Fibroblast of skin of back (primary cell): ENCODE measurements at places on chromosomes 13 and 19.

- DNase-seq = no peak
These were observed 7.8 kb downstream of the EBPL start for GRCh38 chr13:49683489-49683888.

GRCh38 chr19:6279620-6279930 lies 200 bp downstream of the MLLT1 start:
- no peak for DNase-seq

- no peak for DNase-seq
These were observed 1.9 kb downstream of the NFKBID start for GRCh38 chr19:35898499-35898809.

- DNase-seq = no peak
These were observed 61.4 kb upstream of the URI1 start for GRCh38 chr19:29880498-29881081.

GRCh38 chr13:30410705-30411125 lies 11.6 kb upstream of the UBE2L5 start:
- DNase-seq = peak; percentile 51

DNA sequence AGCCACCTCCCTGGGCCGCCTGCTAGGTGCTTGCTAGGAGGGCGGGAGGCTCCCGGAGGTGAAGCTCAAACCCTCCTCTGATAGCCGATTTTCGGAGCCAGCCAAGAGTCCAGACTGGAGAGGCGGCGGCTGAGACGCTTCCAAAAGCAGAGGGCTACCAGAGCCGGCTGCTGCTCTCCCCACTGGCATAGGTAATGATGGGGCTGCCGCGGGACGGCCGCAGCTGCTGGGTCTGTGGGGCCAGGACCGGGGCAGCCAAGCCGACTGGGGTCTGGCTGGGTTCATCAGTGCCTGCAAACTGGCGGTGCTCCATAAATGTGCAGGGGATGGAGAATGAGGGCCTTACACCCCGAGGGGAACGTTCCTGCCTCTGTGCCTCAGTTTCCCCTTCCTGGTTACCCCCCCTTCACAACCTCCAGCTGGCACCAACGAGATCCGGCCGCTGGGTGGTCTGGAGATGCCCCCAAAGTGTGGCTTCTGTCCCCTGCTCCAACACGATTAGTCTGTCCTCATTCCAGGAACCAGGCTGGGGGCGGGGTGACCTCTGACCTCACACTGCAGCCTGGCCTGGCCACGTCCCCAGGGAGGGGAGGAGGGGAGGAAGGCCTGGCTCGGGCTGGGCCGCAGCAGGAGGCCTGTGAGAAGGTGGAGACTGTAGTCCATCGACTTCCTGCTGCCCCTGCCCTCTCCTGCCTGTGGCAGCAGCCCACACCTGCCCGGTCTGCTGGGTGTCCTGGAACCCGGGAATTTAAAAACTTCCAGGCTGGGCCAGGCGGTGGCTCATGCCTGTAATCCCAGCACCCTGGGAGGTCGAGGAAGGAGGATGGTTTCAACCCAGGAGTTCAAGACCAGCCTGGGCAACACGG lies 3.8 kb upstream of the WDR18 start:
- no peak for DNase-seq

- no peak for DNase-seq
These were observed 28.3 kb downstream of the EFNA2 start for GRCh38 chr19:1313695-1314613.

GRCh38 chr13:33756929-33757328 lies 61.0 kb upstream of the RFC3 start:
- DNase-seq = no peak

- DNase-seq = no peak
These were observed 10.7 kb downstream of the RFX2 start for GRCh38 chr19:6099599-6099998.

GRCh38 chr13:46578590-46578975 lies 25.6 kb downstream of the LRCH1 start:
- DNase-seq = no peak

GRCh38 chr19:34985249-34986022 lies 14.7 kb upstream of the GRAMD1A start:
- DNase-seq = peak; percentile 21

- DNase-seq = peak; percentile 58
These were observed 673 bp downstream of the ZNF486 start for GRCh38 chr19:20167651-20168122.

- peak; percentile 8 for DNase-seq
These were observed 28.6 kb upstream of the CYP2B6 start for GRCh38 chr19:40962460-40962961.

DNA sequence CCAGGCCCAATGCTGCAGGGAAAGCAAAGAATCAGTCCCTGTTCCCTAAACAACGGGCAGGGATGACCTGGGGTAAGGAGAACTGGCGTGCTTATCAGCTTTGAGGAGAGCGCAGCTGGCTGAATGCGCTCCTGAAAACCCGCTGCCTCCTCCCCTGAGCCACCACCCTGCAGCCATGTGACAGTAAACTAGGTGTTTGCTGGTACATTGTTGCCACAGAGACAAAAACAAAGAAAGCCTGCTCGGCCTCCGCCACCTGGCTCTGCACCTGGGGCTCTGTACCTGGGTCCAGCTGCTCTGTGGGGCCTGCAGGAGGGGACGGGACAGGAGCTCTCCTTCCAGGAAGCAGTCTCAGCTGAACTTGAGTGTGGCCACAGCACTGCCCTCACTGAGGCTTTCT lies 21.8 kb downstream of the MCF2L start:
- no peak for DNase-seq

GRCh38 chr13:110157718-110158117 lies 149.2 kb downstream of the COL4A1 start:
- no peak for DNase-seq

DNA sequence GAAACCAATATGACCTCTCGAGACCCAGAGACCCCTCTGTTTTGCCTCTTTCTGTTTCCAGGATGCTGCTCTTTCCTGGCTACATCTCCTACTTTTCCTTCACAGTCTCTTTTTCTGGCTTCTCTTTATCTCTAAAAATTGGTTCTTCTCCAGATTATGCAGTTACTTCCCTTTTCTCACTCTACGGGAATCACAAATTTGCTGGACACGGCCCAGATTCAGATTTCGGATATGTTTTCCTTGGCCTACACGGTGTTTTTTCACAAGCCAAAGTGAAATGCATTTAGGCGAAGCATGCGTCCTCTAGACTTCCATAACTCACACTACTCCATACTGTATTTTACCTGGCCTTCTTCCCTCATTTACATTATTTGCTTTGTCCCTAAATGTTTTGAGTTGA lies 214.7 kb upstream of the MIR17HG start:
- no peak for DNase-seq

- no peak for DNase-seq
These were observed 820.6 kb downstream of the PCDH17 start for GRCh38 chr13:58452123-58452623.

- no peak for DNase-seq
These were observed 3.6 kb downstream of the TMEM259 start for GRCh38 chr19:1017115-1017905.

GRCh38 chr13:110119935-110120905 lies 186.7 kb downstream of the COL4A1 start:
- DNase-seq = no peak

DNA sequence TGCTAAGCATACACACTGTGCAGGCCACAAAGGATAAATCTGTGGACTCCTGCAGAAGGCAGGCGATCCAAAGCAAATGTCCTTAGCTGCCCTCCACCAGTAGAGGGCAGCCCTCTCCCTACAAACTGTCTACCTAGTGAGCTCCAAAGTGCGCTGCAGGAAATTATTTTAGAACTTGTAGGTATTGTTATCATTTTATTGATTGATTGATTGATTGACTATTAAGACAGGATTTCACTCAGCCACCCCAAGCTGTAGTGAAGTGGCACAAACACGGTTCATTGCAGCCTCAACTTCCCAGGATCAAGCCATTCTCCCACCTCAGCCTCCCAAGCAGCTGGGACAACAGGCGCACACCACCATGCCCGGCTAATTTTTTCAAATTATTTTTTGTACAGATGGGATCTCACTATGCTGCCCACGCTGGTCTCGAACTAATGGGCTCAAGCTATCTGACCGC lies 37.3 kb downstream of the RNF6 start:
- DNase-seq = peak; percentile 68

DNA sequence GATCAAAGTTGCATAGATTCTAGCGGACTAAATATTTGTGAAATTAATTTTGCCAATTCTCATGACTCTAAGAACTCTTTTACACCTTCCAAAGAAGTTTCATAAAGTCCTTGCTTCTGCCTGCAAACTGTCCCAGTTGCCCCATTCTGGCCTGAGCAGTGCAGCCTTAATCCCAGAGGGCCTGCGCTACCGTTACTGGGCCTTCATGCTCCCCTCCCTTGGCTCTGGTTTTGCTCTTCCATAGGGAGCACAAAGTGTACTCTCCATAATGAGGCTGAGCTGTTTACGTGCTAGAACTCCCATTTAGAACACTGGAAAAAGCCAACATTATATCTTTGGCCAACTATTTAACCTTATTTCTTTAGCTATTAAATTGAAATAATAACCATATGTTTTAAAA lies 2.1 kb downstream of the MTIF3 start:
- DNase-seq = no peak

GRCh38 chr13:97574926-97575325 lies 141.0 kb downstream of the RAP2A start:
- peak; percentile 26 for DNase-seq

GRCh38 chr13:45728759-45729158 lies 26.6 kb downstream of the CBY2 start:
- DNase-seq = no peak

- DNase-seq = peak; percentile 46
These were observed 24.0 kb upstream of the ALOX5AP start for GRCh38 chr13:30711375-30711774.

DNA sequence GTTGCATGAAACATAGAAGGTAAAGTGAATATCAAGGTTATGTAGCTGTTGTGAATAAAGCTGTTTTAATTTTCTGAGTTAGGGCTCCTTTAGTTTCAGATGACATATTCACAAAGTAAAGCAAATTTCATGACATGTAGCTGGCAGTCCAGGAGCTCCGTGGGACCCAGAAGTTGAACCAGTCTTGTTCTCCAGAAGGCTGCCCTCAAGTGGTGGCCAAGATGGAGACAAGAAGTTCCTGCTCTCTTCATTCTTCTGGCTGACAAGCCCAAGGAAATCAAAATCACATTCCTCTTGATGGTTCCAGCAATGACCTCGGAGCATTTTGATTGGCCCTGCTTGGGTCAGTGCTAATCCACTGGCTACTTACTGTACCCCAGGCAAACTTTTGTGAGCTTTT lies 128.7 kb downstream of the LIG4 start:
- DNase-seq = peak; percentile 22

- DNase-seq = no peak
These were observed 97.1 kb downstream of the HSPH1 start for GRCh38 chr13:31064636-31065035.

- no peak for DNase-seq
These were observed 286.3 kb downstream of the POU4F1 start for GRCh38 chr13:78317030-78317429.

GRCh38 chr13:47133011-47133445 lies 236.2 kb upstream of the HTR2A start:
- peak; percentile 68 for DNase-seq

DNA sequence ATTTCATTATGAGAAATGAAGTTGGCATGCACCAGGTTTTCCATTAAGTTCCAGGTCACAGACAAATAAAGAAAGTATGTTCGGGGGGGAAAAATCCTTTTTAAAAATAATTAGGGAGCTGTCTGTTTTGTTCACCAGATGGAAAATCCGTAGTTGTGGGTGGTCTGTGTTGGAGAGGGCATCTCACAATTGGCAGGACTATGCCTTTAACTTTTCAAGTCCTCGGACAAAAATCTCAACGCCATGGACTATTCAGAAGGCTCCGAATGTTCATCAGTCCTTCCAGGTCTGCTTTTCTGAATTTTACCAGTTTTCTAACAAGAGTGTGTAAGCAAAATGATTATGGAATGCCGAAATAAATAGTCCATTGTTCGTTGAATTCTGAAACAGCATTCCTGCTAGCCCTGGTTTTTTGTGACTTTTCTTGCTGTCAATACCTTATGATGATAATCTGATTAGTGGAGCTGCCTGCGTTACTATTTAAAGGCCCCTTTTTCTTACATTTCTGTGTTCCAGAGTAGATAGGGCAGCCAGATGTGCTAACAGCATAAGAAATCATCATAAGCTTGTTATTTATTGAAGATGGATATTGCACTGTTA lies 146.9 kb downstream of the TM9SF2 start:
- no peak for DNase-seq
